ENCODE measurements at places on chromosomes 16 and 17.

DNA sequence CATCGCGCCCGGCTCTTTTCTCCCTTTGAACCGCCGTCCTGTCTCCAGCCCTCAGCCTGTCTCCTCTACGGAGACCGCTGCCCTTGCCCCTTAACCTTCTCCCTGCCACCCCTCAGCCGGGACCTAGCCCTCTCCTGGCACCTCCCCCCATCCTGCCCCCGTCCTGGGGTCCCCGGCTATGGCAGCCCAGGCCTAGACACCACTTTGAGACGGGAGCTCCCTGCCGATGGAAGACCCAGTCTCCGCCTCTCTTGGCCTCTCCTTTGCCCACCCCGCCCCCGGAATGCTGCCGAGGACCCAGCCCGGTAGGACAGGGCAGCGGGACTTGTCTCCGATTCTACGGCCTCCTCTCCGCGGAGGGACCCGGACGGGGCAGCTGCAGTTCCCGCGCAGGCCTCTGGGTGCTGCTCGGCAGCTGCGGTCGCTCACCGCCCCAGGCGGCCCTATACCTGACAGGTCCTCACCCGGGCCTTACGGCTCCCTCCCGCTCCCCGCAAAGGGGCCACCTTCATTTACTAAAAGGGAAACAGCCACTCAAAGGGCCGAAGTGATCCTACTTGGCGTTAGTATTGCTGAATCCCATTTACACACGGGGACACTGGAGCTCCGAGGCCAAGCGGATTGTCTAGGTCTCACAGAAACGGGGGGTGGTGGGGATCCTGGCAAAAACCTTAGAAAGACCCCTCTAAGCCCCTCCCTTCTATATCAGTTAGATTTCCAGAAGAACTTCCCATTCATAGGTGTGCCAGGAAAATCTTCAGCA is 32.6 kb upstream of the TAC4 start:
- peak; percentile 32 for DNase-seq

- DNase-seq: no peak
These were observed at the start of gene PITPNM3 for GRCh38 chr17:6556121-6557039. PITPNM3 (minus strand) TSS chr17:6556555; CDS start chr17:6556406, 149 bp downstream.

DNA sequence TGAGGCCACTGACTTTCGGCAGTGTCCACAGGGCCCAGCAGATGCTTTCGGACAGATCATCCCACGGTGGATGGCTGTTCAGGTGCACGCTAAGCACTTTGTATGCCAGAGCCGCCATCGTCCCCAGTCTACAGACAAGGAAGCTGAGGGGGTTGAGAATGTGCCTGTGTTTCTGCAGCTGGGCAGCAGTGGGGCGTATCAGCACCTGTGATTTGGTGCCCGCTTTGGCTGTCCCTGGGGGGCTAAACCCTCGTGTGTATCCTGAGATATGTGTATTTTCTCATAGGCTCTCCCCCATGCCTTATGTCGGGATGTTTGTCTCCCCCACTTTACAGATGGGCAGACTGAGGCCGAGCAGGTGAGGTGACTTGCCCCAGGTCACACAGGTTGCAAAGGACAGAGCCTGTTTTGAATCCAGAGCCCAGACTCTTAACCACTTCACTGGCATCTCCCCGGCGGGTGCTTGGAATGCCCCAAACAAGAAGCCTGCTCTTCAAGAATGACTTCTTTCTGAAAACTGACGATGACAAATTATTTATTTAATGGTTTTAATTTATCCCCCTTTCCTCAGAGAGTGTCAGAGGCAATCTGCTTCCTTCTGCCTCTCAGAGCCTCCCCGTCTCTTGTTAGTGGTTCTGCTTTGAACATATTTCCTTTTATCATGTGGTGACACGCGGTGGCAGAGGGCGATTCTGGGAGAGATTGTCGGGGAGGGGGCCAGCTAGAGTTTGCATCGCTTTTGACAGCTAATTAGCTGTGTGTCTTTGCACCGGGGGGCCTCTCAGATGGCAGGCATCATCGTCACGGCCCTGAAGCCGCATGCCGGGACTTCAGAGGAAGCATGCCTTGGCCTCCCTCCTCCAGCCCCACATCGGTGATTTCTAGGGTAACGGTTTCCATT is 149.6 kb upstream of the CIBAR2 start:
- DNase-seq: no peak

- DNase-seq: peak; percentile 52
These were observed 10.6 kb downstream of the TRPV2 start for GRCh38 chr17:16425698-16426659.

GRCh38 chr17:732067-732901 is at the start of gene TLCD3A:
TLCD3A (plus strand) TSS chr17:732596; CDS start chr17:732648, 52 bp downstream.
- DNase-seq: peak; percentile 81

DNA sequence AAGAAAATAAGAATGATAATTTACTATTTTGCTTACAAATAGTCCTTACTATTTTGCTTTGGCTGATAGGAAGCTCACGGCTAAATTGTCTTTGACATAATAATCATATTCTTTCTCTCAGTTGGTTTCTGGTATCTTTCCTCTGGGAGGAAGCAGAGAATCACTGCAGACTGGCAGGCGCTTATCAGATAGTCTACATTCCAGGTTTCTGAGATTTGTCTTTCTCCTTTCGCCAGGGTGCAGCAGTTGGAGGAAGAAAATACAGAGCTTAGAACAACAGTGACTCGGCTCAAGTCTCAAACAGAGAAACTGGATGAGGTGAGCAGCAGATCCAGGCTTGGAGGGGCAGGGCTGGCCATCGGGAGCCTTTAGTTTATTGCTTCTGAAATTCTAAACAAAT is 136.1 kb downstream of the RAB11FIP4 start:
- DNase-seq: no peak

GRCh38 chr17:76998839-76999238 is 130.6 kb downstream of the MGAT5B start:
- DNase-seq: no peak

GRCh38 chr17:50209133-50209471 is 7.7 kb upstream of the COL1A1 start:
- no peak for DNase-seq

DNA sequence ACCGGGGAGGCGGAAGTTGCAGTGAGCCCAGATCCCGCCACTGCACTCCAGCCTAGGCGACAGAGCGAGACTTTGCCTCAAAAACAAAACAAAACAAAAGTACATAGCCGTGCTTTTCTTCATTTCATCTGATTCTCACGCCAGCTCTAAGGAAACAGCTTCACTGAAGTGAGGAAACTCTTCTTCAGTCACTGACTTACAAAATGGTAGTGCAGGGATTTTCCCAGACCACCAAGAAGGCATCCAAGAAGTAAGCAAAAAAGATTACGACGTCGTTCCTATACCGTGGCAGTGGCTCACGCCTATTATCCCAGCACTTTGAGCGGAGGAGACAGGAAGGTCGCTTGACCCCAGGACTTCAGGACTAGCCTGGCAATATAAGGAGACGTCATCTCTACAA is 40.4 kb upstream of the SLFN13 start:
- DNase-seq: no peak

DNA sequence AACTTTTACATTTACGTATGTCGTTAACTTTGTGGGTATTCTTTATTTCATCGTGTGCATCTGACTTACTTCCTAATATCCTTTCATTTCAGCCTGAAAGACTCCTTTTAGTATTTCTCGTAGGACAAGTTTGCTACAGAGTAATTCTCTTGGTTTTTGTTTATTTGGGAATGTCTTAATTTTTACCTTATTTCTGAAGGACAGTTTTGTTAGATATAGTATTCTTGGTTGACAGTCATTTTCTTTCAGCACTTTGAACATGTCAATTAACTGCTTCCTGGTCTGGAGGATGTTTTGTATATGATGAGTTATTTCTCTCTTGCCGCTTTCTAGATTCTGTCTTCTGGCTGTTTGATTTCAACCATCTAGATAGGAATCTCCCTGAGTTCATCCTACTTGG is 109.2 kb upstream of the NACA2 start:
- no peak for DNase-seq

DNA sequence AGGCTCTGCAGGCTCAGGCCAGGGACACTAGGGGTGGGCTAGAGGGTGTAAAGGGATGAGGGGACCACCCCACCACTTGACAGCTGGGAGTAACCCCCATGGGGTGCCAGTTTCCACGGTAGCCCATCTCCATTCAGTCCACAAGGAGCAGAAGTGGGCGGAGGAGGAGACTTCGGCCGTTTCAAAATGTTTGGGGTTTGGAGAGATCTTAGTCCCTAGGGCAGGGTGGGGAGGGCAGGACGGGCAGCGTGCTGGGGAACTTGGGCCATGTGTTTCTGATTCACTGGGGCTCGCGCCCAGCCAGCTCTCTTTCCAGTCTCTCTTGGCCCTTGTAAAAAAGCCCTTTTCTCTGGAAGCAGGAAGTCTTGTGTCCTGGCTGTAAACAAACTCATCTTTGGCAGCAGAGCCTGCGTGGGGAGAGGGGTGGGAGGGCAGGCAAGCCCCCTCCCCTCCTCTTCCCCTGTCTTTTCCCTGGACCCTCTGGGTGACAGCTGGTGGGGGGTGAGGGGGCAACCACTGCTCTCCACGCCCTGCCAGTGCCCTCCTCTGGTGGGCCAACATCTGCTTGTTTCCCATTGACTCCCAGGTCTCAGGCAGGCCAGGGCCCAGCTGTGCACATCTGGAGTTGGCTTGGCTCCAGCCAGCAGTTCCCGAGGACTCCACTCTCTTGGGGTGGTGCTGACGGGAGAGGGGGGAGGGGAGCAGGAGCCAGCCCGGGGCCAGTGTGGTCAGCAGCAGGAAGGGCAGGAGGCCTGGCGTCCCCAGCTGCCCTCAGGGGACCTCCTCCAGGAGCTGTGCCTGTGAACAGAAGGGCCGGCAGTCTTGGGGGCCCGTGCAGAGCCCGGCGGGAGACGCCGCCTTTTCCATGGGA is 8.1 kb downstream of the CYGB start:
- peak; percentile 73 for DNase-seq

DNA sequence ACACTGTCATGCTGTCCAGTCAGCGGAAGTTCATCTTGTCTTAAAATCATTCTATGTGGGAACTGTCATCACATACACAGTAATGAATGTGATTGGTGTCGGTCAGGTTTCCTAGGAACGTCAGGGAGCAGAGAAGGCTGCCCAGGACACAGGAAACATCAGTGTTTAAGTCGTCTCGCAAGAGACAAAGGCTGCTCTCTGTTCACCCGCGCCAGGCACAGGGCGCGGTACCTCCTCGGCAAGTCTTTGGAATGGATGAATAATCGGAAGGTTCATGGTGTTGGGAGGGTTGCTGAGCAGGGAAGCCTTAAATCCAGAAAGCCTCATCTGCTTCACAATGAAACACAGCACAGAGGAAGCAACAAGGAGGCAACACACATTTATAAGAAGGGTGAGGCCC is 148.2 kb downstream of the CPPED1 start:
- DNase-seq: no peak

GRCh38 chr16:3149630-3150345 is 15.0 kb downstream of the ZNF213 start:
- DNase-seq: peak; percentile 84

- no peak for DNase-seq
These were observed 68.1 kb downstream of the IRF8 start for GRCh38 chr16:85967111-85967510.

- DNase-seq: no peak
These were observed 21.8 kb upstream of the PRM1 start for GRCh38 chr16:11302977-11303376.

GRCh38 chr17:39676198-39676819 is 8.1 kb downstream of the PNMT start:
- DNase-seq: no peak

GRCh38 chr16:9630119-9630518 is 538.7 kb downstream of the HAPSTR1 start:
- DNase-seq: no peak

- DNase-seq: no peak
These were observed 131.9 kb downstream of the C16orf95 start for GRCh38 chr16:87185308-87185707.

DNA sequence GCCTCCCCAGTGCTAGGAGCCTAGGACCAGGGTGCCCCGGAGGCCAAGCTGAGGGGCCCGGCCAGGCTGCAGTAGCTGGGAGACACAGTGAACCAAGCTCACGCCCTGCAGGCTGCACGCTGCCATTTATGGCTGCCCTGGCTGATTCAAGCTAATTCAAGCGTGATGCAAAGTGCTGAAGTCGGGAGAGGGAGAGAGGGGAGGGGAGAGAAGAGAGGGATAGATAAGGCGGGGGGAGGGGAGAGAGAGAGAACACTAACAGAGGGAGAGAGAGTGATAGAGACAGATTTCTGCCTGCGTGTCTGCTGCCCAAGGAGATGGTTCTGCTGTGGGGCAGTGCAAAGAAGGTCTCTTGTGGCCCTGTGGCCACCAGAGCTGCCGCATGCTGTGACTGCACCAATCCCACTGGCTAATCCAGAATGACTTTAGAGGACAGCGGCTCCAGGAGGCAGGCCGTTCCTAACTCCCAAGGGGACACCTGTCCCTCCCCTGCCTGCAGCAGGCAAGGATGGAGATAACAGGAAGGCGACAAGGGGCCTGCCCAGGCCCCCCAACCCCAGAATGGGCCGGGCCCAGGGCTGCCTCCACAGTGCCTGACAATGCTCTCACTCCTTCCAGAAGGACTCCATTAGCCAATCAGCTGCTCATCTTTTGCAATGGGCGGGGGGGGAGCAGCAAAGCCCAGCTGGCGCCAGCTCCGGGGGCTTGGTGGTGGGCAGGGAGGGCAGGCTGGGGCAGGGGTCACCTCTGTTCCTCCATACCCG is 12.9 kb downstream of the MXRA7 start:
- DNase-seq: no peak

- no peak for DNase-seq
These were observed 498 bp downstream of the PKMYT1 start for GRCh38 chr16:2979669-2980226.

DNA sequence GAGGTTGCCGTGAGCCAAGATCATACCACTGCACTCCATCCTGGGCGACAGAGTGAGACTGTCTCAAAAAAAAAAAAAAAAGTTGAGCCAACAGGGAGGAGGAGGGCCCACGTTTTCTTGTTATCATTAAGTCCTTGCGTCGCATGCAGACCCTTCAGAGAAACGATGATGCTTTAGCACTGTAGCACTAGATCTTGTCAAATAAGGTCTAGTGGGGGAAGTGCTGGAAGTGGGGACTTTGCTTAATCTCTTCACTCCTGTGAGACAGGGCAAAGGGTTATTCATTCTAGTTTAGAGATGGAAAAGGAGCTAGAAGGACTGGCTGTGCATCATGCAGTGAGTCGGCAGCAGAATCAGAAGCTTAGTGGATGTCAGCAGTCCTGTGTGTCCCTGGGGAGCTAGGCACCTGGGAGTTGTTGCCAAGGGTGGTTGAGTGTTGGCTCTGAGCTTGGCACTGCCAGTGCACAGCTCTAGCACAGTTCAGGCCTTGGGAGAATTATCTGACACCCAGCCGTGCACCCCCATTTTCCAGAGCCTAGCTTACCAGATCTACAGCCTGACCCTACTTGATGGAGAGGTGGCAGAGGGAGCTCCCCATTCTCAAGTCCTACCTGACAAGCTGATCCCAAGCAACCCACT is 33.4 kb upstream of the TBX2 start:
- no peak for DNase-seq

All from muscle of back (tissue), 13 donors.